Stimulated activated naive CD4-positive, alpha-beta T cell treated with Interleukin-2 at 50 U/mL for 16 hours (primary cell): ENCODE measurements at places on chromosomes 1 and 21.

GRCh38 chr1:187527346-187527745 is 698.6 kb downstream of the PLA2G4A start:
- no peak for DNase-seq

- no peak for DNase-seq
Measured at GRCh38 chr21:27703791-27704190, 736.9 kb upstream of the ADAMTS5 start.

DNA sequence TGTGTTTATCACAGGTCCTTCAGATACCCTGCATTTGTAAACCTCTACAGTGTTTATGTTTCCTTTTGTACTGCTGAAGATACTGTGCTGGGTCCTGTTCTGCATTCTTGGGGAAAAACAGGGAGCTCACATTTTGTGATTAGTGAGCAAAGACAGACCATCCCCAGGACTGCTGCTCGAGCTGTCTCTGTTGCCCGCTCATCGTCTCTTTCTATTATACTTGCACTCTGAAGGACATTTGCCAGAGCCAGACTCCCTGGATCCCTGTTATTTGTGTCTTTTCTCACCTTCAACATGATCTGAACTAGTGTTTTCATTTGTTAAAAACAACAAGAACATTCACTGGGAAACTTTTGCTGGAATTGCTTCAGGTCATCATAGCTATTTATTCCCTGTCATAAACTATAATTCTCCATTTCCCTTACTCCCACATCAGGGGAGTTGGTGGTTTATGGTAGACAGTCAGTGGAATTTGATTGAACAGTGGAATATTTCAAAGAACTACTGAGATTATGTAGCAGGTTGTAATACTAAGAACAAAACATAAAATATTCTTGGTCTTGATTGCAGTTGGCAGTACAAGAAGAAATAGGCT is 53.0 kb downstream of the PRRX1 start:
- DNase-seq, result no peak

DNA sequence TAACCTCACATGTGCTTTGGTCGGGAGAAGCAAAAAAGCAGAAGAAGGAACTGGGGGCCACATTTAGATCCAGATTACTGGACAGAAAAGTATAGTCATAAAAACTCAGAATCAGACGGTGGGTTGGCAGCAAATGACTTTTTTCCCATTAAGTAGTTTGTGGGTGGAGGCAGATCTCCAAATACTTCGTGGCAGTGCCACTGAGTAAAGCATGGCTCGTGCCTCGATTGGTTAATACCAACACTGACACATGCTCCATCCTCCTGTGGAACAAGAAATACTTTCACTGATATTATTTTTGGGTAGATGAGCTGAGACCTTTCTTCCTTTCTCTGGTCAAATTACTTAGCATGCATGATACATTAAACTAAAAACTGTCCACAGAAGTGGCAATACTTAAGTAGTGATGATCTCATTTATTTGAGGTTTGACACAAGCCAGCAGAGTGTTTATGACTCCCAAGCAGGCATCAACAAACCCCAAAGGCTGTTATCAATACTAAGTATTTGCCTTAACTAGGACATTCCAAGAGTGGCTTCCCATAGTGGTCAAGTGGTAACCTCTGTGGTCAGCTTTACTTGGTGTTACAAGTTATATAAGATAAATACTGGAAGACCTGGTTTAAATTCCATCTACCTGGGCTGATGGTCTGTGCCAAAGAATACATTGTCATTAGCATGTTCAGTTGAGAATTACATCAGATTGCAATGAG is 500.0 kb upstream of the RUNX1 start:
- no peak for DNase-seq

DNA sequence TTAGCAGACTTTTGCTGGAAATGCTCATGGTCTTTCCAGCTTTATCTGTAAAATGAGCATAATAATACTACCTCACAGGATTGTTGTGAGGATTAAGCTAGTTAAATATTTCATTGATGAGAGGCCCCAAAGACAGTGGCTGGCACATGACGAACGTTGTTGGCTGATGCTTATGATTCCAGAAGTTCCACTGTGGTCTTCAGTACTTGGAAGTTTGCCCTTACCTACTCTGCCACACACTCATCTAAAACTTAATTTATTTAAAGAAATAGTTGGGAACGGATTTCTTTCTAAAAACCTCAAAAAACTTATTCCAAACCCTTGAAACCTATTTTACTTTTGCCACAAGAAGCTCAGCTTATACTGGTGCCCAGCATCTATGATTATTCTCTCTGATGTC is 170.7 kb downstream of the DHRS3 start:
- no peak for DNase-seq

DNA sequence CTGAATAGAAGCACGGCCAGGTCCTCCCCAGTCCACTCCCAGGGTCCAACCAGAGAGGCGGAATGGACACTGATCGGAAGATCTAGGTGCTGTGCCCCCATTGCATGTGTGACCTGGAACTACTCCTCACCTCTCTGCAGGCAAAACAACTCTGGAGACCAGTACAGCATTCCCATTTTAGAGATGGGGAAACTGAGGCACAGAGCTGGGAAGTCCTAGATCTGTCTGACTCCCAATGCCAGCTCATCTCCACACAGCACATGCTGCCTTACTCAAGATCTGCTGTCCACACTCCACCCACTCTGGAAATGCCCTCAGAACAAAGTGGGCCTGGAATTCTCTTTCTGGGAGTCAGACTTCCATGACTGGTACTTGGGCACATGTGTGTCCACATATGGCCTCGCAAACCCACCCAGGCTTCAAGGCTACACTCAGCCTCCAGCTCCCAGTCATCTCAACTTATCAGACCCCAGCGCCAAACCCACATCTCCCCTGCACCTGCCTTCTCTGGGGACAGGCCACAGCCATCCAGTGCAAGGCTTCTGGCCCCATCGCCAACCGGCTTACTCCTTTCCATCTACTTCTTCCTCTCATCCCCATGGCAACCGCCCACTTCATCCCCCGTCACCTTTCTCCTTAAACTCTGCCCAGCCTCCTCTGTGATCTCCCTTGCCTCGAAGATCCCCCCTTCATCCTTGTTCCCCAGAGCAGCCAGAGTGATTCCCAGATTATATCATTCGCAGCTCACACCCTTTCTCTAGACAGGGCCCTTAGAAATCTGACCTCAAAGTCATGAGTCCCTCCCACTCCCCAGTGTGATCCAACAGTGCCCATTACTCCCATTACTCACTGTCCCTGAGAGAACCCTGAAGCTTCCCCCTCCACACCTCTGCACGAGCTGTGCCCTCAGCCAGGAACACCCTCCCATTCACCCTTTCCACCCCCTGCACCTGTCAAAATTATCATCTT is 2.7 kb downstream of the COL8A2 start:
- DNase-seq, result no peak

- peak; percentile 12 for DNase-seq
Measured at GRCh38 chr21:17612023-17612564, 607 bp downstream of the BTG3 start.

DNA sequence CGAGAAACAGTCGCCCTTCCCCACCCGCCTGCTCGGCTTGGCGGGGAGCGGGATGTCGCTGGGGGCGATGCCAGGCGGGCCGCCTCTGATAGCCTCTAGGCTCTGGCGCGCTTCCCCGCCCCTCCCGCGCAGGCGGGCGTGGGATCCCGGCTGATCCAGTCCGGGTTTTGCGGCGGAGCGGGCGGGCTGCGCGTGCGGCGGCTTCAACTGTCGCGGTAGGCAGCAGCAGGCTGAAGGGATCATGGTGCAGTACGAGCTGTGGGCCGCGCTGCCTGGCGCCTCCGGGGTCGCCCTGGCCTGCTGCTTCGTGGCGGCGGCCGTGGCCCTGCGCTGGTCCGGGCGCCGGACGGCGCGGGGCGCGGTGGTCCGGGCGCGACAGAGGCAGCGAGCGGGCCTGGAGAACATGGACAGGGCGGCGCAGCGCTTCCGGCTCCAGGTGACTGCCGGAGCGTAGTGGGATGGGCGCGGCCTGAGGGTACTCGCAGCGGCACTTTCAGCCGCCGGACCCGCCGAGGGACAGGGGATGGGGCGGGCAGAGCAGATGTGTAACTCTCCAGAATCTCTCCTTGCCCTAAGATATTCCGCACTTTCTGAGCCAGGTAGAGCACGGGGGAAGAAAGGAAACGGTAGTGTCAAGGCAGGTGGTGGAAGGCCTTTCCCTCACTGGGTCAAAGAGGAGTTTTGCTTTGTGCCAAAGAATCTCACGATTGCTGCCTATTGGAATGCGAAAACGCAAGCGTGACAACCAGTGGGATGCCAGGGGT is at the start of gene FAAH:
Gene FAAH (plus strand): TSS at position 210 of the 764 bp plus-strand sequence. CDS start 32 bp downstream, at position 242.
- no peak for DNase-seq

DNA sequence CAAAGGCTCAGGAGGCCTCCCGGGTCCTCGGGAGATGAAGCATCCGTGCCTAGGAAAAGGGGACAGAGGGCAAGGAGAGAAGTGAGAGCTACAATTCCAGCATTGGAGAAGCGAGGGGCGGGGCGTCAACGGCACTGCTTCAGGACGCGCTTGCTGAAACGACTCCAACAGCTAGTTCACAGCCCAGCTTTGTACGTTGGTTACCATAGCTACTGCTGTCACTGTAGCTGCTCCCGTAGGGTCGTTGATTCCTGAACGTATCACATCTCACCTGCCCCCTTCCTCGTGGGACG is 63.1 kb downstream of the TOR1AIP2 start:
- DNase-seq, result no peak

DNA sequence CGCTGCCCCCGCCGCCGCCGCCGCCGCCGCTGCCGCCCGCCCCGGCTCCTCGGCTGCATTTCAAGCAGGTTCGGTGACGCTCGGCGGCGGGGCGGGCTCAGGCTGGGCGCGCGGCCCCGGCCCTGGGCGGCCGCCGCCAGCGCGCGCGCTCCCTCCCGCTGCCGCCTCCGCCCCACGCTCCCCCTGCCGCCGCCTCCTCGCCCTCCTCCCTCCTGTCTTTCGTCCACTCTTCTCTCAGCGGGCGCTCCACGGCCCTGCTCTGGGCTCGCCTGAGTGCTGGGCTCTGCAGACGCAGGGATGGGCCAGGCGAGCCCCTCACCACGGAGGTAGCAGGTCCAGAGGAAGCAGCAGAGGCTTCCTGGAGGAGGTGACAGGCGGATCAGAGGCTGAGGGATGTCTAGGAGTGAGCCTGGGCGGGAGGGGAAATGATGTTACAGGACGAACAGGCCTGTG is at the start of gene LRP8:
Gene LRP8 (minus strand): TSS at position 62 of the 453 bp plus-strand sequence. CDS start 158 bp downstream, outside the sequence.
- peak; percentile 79 for DNase-seq

GRCh38 chr1:9350013-9350908 is 57.6 kb downstream of the SPSB1 start:
- DNase-seq, result no peak

GRCh38 chr1:10712568-10713362 is 83.7 kb downstream of the CASZ1 start:
- DNase-seq, result no peak

DNA sequence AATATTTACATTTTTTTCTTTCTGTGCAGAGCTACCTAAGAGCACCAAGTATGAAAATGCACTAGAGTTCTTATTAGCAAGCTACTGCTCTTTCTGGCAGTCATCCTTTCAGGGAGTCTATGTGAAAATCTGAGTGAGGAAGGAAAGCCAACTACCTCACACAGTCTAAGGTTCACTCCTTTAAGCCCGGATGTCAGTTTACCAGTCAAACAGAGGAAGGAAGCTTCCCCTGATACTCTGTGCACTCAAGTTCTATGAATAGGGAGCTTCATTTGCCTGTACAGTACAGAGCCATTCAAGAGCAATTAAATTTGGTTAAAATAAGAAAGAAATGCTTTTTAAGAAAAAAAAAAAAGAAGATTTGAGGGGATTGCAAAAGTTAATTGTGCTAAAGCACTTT is 6.9 kb downstream of the COL11A1 start:
- DNase-seq, result no peak

DNA sequence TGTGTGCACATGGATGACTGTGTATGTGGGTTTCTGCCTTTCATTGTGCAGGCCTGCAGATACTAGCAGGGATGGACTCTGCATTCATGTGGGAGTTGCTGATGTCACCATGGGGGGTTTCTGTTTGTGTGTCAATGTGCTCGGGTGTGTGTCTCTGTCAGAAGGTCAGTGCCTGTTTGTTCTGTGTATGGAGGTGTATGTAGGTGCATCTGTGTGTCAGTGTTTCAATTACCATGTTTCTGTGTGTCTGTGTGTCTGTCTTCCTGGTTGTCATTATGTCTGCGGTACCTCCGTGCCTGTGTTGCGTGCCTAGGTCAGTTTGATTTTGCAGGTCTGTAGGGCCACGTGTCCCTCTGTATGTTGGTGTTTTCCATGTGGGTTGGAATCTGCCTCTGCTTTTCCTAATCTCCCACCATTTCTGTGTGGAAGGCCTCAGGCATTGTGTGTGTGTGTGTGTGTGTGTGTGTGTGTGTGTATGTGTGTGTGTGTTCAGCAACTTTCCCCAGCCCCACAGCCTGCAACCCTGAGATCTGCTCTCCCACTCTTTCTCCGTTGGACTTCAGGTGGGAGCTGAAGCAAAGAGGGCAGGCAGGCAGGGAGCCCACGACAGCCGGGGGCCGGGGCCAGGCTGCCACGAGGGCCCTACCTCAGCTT is 36.7 kb upstream of the WASF2 start:
- peak; percentile 7 for DNase-seq

DNA sequence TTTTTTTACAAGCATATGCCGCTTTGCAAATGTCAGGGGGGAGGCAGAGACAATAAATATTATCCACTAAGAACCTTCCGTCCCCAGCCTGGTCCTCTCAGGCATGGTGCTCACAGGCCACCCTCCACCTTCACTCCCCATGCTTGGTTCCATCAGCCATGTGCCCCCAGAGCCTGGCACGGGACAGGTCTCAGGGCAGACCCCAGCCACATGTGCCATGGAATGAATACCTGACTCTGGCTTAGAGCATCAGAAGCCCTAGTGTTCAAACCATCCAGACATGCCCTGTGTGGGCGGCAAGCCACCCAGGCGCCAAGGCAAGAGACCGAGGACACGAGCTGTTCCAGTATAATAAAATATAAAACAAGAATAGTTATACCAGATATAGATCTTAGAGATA is 5.4 kb downstream of the LSS start:
- DNase-seq, result no peak

DNA sequence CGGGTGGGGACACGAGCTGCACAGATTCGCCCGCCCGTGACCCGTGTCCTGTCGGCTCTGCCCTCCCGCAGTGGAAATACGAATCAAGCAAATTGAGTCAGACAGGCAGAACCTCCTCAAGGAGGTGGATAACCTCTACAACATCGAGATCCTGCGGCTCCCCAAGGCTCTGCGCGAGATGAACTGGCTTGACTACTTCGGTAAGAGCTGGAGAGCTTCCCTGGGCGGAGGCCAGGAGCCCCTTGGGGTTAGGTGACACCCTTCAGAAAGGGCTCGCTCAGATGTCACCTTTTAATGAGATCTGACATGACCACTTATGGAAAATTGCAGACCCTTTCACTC is 489 bp downstream of the CDCA8 start:
- DNase-seq, result no peak
